ENCODE measurements at places on chromosomes 13 and 19.

DNA sequence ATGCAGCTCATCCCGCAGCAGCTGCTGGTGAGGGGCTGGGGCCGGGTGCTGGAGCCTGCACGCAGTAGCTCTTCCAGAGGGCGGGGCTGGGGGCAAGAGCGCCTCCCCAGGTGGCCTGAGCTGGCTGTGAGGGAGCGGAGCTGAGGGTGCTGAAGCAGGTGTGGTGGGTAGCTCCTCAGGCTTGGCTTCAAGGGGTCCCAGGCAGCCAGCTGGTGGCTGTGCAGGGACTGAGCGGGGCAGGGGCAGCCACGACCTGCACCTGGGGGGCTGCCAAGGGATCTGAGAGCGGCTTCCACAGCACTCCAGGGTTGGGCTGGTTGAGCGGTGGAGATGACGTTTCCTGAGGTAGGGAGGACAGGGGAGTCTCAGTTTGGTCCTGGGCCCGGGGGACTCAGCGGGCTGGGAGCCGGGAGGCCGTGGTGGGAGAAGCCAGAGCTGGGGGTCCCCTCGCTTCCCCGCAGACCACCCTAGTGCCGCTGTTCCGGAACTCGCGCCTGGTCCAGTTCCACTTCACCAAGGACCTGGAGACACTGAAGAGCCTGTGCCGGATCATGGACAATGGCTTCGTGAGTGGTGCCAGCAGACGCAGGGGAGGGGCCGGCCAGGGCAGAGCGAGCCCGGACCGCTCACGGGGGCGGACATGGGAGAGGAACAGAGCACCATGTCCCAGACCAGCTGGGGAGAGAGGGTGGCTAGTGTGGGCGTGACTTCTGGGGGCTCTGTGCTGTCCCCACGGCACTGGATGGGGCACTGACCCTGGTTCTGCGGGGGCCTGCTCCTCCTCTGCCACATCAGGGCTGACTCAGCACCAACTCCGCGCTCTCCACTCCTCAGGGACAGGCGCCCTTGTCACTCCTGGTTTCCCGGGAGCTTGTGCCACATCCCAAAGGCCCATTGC lies 7.4 kb downstream of the PTOV1 start:
- DNase-seq: no peak

GRCh38 chr19:1860821-1861598 lies 2.4 kb downstream of the KLF16 start:
- no peak for DNase-seq

- DNase-seq: no peak
Observed at GRCh38 chr13:77544355-77544754, 8.8 kb downstream of the SCEL start.

DNA sequence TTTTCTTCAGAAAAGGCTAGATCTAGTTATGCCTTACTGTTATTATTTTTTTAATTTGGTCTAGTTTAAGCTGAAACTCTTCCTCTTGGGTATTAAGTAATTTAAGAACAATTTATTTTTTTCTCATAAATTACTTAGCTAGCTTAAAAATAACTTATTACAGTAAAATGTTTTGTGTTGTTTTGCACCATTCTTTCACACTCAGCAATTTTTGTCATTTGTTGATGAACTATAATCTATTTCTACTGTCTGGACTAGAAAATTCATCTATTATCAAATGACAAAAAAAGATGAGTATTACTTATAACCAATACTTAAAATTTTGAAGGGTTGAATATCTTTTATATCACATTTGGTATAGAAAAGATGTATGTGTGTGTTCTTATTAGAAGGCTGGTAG lies 1.6 kb upstream of the LPAR6 start:
- no peak for DNase-seq

DNA sequence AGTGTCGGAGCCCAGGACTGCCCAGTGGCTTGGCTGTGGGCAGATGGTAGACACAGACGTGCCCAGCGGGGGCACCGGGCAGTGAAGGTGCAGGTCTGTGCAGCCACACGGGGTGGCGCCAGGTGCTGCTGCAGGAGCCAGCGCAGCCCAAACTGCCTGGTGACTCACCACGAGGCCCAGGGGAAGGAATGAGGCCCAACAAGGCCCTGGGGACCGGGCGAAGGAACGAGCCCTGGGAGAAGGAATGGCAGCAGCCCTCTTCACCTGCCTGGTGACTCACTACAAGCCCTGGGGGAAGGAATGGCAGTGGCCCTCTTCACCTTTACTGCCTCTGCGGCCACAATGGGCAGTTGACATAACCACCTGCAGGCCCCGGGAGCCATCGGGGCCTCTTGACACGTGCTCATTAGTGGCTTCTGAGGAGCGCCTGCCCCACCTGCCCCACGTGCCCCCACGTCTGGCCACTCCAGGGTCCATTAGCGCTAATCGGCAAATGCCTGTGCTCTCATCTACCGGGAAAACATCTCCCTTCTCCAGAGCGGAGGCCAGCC lies 9.3 kb downstream of the MED16 start:
- no peak for DNase-seq

GRCh38 chr13:41751277-41751676 lies 209.6 kb downstream of the VWA8 start:
- DNase-seq: no peak

GRCh38 chr19:14505488-14506239 lies 9.7 kb upstream of the GIPC1 start:
- DNase-seq: peak; percentile 73

GRCh38 chr13:50747737-50748350 lies 95.6 kb downstream of the DLEU7 start:
- no peak for DNase-seq

DNA sequence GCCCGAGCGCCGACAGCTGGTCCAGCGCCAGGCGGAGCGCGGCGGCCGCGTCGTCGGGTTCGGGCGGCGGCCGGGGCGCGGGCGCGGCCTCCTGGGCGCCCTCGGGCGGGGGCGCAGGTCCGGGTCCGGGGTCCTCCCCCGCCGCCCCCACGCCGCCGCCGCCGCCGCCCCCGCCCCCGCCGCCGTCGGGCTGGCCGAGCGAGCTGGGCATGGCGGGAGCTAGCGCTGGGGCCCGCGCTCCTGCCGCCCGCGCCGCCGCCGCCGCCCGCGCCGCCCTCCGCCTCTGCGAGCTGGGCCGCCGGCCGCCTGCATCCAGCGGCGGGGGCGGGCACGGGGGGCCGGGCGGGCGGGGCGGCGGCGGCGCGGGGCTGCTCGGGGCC lies 287 bp downstream of the MEX3D start:
- DNase-seq: no peak

DNA sequence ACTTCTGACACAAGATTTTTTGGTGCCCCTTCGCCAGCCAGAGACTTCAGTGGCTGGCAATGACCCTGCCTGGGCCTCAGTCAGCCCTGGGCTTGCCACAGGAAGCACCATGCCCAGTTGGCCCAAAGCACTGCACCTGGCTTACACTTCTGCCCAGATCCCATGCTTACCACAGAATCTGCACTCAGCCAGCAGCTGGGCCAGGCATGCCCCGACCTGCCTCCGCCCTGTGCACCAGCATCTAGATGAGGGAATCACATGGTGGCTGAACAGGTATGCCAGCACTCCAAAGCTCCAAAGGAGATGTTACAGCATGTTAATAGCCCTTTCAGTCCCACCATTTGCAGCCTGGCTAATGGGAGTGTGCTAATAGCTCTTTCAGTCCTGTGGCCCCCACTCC lies 690.9 kb downstream of the SLITRK6 start:
- DNase-seq: no peak

- DNase-seq: no peak
Observed at GRCh38 chr13:98454389-98454881, 122.5 kb downstream of the STK24 start.

GRCh38 chr19:55147545-55148251 lies 1.3 kb downstream of the TNNT1 start:
- DNase-seq: no peak

DNA sequence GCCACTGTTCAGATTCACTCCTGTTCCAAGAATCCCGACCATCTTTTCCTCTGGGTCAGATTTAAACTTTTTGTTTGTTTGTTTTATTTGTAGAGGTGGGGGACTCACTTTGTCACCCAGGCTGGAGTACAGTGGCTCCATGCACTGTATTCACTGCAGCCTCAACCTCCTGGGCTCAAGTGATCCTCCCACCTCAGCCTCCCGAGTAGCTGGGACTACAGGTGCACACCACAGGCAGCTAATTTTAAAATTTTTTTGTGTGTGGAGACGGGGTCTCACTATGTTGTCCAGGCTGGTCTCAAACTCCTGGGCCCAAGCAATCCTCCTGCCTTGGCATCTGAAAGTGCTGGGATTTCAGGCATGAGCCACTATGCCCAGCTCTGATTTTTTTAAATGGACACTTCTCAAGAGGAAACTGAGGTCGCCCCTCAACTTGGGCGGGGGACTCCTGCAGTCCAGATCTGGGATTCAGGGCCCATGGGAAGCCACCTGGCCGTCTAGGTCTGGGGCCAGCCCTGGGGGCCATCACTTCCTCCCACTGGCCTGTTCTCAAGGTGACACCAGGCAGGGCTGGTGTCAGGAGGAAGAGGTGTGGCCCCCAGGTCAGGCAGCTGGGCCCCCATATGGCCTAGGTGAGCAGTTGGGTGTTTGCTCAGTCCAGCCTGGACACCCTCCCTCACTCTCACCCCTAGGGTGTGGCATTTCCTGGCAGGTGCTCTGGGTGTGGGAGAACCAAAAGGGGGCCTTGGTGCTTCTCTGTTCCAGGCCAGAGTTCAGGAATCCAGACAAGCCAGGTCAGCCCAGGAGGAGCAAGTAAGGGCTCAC lies 1.3 kb downstream of the B3GNT3 start:
- no peak for DNase-seq

DNA sequence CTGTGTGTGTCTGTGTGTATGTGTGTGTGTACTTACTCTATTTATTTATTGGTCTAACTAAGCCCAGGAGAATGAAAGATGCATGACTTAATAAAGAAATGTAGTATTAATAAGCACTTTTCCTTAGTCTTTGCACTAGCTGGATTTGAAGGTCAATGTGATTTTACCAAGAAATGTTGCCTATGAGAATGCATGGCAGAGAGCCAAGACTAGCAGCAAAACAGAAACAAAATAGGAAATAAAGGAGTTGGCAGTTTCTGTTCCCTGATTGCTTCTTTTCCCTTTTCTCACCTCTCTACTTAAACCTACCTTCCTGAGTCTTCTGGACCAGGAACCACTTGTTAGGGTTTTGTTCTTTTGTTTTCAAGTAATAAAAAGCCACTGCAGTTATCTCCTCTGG lies 286.1 kb downstream of the KCTD12 start:
- DNase-seq: no peak

- DNase-seq: no peak
Observed at GRCh38 chr13:95745752-95746151, 68.8 kb downstream of the DNAJC3 start.

DNA sequence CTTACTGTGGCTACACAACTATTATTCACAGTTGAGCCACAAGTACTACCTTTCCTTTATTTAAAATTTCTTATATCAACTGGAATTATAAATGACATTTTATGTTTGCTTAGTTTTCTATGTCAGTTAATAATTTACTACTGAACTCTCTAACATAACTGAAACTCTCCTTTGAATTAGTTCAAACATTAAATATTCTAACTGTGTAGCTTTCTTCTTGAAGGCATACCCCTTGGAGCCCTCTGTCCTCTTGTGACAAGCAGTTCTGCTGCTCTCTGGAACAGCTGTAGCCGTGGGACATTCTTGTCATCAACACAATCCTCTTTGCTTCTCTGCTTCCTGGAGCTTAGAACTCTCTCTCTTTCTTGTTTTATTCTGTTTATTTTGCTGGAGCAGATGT lies 244.8 kb downstream of the NHLRC3 start:
- DNase-seq: no peak

DNA sequence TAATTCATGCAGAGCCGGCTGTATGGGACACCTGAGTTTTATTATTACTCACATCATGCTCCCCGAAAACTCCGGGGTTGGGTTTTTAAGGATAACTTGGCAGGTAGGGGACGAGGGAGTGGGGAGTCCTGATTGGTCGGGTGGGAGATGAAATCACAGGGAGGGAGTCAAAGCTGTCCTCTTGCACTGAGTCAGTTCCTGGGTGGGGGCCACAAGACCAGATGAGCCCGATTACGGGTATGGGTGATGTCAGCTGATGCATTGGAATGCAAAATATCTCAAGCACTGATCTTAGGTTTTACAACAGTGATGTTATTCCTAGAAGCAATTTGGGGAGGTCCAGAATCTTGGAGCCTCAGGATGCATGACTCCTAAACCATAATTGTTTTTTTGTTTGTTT lies 18.6 kb upstream of the COG3 start:
- no peak for DNase-seq

- DNase-seq: no peak
Observed at GRCh38 chr19:45640849-45641273, 1.7 kb upstream of the EML2 start.

- DNase-seq: no peak
Observed at GRCh38 chr13:50809133-50810090, 34.1 kb downstream of the DLEU7 start.

- DNase-seq: no peak
Observed at GRCh38 chr13:32940601-32941000, 75.6 kb upstream of the KL start.

DNA sequence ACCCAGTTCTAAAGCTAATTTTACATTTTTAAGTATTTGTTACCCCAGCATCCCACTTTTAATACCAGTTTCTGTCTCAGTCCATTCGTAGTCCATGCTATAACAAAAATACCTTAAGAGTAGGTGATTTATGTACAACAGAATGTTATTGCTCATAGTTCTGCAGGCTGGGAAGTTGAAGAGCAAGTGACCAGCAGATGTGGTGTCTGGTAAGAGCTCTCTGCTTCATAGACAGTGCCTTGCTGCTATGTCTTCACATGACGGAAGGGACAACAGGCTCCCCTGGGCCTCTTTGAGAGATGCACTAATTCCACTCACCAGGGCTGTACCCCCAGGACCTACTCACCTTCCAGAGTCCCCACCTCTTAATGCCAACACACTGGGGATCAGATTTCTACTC lies 96.6 kb downstream of the COL4A2 start:
- no peak for DNase-seq

DNA sequence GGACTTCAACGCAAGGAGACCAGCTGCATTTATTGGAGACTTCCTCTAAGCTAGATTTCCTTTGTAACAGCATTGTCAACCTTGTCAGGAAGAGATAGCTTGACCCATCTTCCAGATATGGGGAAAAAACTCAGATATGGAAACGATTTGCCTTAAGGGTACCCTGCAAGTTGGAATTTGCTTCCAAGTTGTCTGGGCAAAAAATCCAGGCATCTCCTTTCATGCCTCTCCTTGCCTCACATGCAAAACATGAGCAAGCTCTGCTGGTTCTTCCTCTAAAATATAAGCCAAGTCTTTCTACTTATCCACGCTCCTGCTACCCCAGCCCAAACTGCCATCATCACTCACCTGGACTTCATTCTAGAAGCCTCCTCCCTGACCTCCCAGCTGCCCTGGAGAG lies 6.4 kb upstream of the DNMT1 start:
- DNase-seq: no peak

- DNase-seq: no peak
Observed at GRCh38 chr19:52936151-52936953, 13.1 kb upstream of the ZNF888 start.

GRCh38 chr13:21898459-21898858 lies 227.6 kb downstream of the FGF9 start:
- no peak for DNase-seq

- DNase-seq: no peak
Observed at GRCh38 chr13:26046639-26047038, 5.2 kb downstream of the SHISA2 start.
